ENCODE measurements at places on chromosomes 7 and 10.

GRCh38 chr10:11018855-11019631 is 1.4 kb downstream of the CELF2 start:
- no peak for DNase-seq

DNA sequence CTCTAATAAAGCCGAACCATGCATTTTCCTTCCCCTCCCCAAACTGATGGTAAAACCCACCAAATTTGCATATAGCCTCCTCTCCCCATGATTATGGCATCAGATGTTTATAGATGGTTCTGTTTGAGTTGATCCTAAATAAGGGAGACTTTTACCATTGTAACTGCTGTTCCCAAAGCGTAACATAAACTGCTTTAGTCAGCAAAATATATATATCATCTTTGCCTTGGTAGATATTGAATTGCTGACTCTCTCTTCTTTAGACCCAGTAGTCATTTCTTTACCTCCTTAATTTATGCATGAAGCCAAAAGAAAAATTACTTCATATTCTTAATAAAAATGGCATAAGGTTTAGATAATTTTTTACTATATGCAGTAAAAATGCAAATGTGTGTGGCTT is 86.2 kb upstream of the LRGUK start:
- no peak for DNase-seq

GRCh38 chr10:94042001-94042833 is 48.5 kb downstream of the PLCE1 start:
- peak; percentile 67 for DNase-seq

- DNase-seq = no peak
Observed at GRCh38 chr7:3995187-3995586, 686.9 kb upstream of the FOXK1 start.

DNA sequence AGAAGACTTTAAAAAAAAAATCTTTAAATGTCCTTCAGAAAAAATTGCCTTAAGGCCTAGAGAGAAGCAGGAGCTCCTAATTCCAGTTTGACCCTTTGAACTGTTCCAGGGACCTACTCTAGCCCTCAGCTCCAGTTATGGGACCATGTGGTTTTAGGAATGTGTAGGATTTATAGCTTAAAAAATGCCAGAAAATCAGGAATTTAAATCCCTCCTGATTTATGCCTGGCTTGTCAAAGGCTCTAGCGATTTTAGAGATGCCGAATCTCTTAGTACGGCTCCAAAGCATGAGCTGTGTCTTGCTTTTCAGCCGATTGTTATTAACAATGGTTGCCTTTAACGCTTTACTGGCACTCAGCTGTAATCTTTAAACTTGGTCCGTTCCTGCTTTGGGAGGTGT is 130.6 kb upstream of the NPVF start:
- no peak for DNase-seq

GRCh38 chr7:147658392-147658967 is 932.1 kb upstream of the C7orf33 start:
- DNase-seq = no peak

DNA sequence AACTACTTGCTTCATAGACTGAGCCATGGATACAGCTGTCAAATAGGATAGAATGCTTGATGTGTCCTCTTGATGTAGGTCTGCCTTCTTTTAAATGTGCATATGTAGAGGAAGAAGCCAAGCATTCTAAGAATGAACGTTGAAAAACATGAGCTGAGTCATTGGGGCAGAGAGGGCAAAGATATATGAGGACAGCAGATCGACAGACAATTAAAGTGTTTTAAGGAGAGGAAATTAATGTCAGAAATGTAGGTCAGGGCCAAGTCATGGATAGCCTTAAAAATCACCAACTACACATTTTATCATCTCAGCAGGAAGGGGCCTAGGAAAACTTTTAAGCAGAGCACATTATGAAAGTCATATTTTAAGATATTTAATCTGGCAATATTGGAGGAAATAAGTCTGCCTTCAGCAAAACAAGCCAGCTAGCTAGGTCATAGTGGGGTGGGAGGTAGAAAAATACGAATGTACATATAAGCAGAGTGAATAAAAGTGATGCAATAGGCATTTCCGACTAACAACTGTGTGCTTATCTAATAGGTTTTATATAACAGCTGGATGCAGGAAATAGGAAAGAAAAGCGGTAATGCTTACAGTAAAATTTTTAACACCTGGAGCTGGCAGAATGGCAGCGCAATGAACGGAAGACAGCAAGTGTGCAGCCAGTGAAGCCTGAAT is 638.3 kb upstream of the TPK1 start:
- DNase-seq = no peak

DNA sequence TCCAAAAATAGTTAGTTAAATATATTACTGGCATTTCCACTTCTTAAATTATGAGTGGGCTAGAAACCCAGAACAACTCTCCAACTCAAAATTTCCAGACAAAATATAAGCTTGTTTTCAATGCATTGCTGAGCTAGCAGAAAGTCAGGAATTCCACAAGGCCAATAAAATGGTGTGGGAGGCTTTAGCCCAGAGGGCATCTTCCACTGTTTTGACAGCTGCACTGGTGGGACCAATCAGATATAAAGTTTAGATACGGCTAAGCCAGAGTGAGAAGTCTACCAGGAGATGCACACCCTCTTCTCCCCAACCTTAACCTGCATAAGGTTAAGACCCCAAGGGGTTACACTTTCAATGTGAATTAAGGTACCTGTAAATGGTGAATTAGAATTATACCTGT is 76.6 kb downstream of the AMPH start:
- DNase-seq = no peak

DNA sequence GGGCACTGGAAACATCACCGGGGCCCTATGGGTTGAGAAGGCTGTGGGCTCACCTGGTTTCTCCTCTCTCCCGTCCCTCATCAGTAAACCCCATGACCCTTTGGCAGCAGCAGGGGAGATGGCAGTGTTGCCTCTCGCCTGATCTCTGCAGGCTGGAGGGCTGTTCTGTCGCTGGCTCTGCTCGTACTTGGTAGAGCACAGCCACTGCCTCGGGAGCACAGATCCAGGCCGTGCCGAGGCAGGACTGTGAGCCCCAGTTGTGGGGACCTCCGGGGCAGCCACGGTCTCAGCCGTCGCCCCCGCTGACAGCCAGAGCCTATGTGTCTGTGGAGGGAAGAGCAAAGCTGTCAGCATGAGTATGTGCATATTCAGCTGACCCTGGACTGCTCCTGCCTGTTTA is 94.9 kb downstream of the PTPRE start:
- no peak for DNase-seq

- DNase-seq = peak; percentile 97
Observed at GRCh38 chr10:77504873-77505257, 132.7 kb downstream of the KCNMA1 start.

DNA sequence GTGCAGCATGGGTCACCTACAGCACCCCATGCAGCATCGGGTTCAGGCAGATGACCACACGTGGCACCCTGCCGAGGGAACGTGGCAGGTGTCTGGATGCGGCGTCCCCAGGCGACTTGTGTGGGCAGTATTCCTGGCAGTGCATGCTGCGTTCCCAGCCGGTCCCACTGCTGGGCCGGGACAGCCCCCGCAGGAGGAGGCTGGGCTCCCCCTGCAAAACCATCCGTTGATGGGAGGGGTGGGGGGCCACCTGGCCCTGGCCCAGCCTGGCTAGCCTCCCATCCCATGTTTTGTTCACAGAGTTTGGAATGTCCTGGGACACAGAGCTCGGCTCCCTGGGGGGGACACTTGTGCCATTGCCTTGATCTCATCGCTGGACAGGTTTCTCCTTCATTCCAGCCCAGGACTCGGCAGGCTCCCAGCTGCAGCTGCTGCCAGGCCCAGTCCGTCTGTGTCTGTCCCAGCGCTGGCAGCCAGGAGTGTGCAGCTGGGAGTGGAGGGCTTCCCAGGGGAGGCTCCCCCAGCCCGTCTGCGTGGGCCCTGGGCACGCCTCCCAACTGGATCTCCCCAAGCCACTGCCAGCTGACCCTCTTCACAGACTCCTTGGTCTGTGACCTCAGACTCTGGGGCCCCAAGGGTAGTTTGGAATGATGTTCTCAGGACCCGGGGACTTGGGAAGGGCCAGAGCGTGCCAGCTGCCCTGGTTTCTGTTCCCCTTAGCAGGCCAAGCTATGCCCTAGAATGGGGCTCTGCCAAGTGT is 32.6 kb downstream of the TMEM270 start:
- no peak for DNase-seq

- peak; percentile 25 for DNase-seq
Observed at GRCh38 chr10:34626158-34626880, 188.8 kb downstream of the PARD3 start.

DNA sequence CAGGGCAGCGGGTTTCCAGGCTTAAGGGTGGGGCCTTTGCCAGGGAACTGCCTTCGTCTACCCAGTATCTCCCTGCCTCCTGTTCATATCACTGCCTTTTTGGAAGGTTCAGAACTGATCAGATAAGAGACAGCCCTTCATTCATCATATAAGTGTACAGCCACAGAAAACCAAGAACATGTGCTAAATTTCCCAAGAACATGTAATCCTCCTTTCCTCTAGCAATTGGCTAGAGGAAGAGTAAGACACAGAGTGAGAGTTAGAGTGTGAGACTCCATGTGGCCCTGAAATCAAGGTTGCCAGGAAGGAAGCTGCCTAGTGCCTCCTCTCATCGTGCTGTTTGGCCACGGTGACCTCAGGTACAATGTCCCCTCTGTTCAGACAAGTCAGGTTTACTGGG is 770.9 kb downstream of the TNS3 start:
- no peak for DNase-seq

DNA sequence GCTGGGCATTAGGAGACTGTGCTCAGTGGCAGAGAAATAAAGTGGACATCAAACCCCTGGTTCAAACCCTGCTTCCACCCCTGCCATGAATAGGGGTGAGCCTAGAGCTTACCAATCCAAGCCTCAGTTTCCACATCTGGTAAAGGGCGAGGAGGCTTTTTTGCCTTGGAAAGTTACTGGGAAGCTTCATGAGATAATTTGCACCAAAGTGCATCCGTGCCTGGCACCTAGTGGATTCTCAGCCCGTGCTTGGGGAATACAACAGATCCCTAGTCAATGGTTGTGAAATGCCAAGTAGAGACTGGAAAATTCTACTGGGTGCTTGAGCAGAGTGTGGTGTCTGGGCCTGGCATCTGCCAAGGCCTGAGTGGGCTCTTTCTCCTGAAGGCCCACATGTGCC is 158.7 kb upstream of the ZMIZ1 start:
- no peak for DNase-seq

- no peak for DNase-seq
Observed at GRCh38 chr7:128894101-128894440, 16.4 kb downstream of the KCP start.

DNA sequence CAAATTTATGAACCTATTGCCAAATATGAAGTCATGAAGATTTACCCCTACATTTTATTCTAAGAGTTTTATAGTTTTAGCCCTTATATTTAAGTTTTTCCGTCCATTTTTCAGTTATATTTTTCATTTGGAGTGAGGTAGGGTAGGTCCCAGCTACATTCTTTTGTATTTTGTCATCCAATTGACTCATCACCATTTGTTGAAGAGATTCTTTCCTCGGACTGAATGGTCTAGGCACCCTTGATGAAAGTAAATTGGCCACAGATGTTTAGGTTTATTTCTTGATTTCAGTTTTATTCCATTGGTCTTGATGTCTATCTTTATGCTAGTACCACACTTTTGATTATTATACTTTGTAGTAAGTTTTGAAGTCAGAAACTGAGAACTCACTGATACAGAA is 22.7 kb downstream of the CYP2C19 start:
- no peak for DNase-seq

GRCh38 chr10:113449006-113449695 is 103.7 kb upstream of the HABP2 start:
- DNase-seq = no peak

- DNase-seq = no peak
Observed at GRCh38 chr7:72467237-72467636, 55.1 kb upstream of the CALN1 start.

DNA sequence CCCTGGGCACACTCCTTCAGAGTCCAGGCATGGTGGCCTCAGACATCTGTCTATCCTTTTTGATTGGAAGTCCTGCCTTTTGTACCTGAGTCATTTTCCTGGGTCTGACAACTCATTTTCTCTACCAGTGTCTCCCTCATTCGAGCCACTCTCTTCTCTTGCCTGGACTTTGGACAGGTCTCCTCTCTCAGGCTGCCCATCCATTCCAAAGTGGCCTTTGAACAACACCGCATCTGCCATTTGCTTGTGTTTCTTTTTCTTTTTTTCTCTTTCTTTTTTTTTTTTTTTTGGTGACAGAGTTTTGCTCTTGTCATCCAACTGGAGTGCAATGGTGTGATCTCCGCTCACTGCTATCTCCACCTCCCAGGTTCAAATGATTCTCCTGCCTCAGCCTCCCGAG is 142.1 kb upstream of the COBL start:
- DNase-seq = no peak

DNA sequence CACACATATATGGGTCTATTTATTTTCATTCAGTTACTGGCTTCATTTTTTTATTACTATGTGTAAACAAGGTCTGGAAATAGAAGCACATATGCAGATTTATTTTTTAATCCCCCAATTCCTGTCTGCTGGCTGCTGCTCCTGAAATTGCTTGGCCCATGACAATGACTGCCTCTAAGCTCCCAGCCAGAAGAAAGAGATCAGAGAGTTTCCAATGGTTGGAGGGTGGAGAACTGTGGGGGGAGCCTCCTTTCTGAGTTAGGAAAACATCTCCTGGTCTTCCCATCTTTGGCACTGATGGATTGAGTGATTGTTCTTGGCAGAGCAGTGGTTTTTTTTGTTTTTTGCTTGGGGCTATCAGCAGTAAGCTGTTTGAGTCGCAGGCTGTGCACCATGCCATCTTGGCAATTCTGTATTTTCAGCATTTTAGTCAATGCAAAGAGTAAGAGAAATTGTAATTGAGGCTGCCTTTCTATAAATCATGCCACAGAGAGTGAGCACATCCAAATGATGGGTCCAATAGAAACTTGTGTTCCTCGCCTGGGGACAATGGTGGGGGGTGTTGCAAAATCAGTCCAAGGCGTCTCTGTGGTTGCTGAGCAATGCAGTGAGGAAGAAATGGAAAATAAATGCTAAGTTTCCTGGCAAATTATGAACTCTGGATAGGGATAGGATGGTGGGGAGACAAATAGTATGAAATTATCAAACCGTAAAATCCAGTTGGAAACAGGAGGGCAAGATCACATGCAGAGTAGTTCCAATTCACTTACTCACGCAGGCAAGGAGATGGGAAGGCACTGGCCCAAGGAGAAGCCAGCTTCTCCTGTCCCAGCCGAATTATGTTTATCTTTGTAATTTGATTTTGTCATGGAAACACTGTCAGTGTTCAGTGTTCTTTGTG is 382.4 kb downstream of the SORCS3 start:
- DNase-seq = no peak

- no peak for DNase-seq
Observed at GRCh38 chr7:33968591-33968990, 63.3 kb downstream of the BMPER start.
